ENCODE measurements at places on chromosomes 6 and 20.

DNA sequence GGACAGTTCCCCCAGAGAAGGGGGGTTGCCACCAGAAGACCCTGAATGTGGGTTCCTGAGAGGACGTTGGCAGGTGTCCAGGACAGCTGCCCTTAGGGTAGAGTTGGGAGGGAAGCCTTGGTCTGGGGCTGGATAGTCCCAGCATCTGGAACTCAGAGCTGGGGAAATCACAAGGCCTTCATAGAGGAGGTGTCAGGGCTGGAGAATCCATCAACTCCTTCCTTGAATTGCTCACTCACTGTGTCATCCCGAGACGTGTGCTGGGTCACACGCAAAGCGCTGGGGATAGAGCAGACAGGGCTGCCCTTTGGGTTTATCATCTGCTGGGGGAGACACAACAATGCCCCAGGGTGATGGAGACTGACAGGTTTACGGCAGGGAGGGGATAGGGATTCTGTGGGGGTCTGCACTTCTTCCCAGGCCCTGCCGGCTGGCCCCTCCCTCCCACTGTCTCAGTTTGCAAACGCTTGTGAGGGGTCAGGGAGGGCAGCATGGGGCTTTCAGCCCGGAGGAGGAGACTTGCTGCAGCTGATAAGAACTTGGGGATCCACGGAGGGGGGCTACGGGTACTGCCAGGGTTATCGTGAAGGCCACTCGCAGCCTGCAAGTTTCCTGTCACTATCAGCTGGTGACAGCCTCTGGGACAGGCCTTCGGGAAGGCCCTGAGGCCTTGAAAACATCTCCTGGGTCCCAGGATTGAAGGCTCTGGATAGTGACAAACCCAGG is 18.6 kb downstream of the RBM38 start:
- DNase-seq: no peak

- DNase-seq: no peak
These were observed 16.6 kb downstream of the SMOC2 start for GRCh38 chr6:168457653-168457934.

- no peak for DNase-seq
These were observed 226.2 kb downstream of the SYNDIG1 start for GRCh38 chr20:24695529-24696225.

DNA sequence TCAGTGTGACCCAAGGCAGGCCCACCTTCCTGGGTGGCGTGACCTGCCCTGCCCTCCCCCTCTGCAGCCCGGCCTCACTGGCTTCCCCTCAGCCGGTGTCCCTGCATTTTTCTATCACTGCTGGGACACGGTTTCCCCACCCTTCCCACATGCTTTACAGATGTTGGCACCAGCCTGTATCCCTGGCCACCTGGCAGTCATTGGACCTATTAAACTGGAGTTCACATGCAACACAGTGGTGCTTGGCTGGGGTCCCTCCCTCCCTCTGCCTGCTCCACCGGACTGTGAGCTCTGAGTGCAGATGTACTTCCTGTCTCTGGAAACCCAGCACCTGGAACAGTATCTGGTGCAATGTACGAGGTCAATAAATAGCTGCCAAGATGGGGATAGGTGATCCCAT is 25.5 kb upstream of the STX16 start:
- DNase-seq: no peak

- no peak for DNase-seq
These were observed 68.2 kb downstream of the TOX2 start for GRCh38 chr20:43982886-43983285.

GRCh38 chr20:35311409-35311808 is 19.2 kb upstream of the FAM83C start:
- DNase-seq: no peak

DNA sequence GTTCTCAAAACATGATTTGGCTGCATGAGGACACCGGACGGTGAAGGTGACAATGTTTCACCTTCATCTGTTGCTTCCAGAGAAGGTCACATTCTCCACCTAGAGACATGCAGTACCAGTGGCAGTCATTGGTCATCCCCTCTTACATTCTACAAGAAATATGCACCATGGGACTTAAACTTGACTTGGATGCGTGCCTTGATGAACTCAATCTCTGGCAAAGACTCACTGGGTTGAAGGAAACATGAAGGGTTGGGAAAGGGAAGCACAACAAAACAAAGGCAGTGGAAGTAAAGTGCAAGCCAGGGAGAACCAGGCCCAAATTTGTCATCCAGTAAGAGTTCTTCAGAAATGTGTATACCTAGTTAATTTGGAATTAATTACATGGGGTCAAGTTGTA is 39.4 kb upstream of the ARMH2 start:
- DNase-seq: no peak
